Stomach (tissue), 19 donors: ENCODE measurements at places on chromosomes 7 and 10. TPM values are rescaled to one million over a fixed set of nuclear protein-coding genes. Genes with fewer than 3 reads are reported as not detected.
A peak's percentile ranks its signal among the peaks of the same experiment; 100 is the strongest.

DNA sequence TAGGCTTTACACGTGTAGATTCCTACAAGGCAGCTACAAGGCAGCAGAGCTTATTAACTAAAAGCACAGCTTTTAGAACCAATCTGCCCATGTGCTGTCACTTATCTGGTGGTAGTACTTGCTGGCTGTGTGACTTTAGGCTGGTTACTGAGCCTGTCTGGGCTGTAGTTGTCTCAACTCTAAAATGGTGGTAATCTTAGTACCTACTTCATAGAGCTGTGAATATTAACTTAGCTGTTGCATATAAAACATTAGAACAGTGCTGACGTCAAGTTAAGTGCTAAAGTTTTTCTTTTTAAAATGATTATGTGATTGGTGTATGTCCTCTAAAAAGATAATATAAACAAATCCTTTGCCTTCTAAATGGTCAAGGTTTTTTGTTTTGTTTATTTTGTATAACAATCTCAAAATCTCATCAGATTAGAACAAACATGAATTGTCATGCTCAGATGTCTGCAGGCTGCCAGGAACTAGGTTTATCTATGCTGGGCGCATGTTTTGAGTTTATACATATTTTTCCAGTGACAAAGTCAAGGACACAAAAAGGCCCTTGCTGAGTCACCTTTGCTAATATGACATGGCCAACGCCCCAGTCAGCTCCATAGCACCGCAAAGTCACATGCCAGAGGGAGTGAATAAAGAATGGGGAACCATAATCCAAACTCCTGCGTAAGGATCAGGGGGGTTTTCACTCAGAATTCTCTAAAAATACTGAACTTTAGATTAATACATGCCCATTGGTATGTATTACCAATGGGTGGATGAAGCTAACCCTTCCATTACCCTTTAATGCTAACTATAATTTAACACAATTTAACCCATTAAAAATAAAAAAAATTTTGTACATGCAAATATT, 39.8 kb upstream of the ARL4A start:
- DNase-seq, result peak; percentile 60

DNA sequence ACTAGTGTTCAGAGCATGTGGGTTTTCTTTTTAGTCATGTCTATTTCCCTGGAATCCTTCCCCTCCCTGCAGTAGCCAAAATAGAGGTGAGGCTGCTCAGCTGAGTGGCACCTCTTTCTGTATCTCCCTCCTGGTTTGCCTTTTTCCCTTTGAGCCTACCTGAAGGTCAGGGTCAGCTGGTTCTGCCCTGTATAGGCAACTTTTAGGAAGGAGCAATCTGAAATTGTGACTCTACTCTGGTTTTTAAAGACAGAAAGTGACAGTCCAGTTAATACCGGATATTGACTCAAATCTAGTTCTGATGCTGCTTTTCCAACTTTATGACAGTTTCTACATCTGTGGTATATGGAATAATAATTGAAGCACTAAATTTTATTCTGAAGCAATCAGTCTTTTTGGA, 26.0 kb downstream of the CCM2 start:
- no peak for DNase-seq

GRCh38 chr10:21675157-21675796, 141.2 kb downstream of the MLLT10 start:
- peak; percentile 48 for DNase-seq

DNA sequence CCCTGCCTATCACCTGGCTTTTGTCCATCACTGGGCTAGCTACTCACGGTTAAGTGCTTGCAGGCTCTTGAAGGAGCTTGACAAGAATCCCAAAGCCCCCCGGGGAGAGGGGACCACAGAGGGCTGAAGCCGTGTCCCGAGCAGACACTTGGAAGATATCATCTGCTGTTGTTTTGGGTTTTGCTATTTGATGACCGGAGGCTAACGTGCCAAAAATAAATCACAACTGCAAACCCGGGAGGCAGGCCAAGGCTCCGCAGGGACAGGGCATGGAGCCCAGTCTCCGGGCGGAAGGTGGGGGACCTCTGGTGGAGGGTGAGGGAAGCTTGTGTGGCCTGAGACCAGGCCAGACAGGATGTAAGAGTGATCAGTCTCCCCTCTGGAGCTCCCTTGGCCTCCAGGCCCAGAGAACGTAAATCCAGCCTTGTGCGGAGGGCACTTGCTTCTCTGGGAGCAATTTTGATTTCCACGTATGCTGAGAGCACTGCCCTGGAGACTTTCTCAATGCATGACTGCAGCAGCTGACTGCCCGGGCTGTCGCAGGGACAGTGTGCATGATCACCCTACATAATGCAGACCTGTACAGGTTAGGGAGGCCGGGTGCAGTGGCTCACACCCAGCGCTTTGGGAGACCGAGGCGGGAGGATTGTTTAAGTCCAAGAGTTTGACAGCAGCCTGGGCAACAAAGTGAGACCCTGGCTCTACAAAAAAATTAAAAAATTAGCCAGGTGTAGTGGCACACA, at the start of gene PHKG1:
Gene PHKG1, minus strand, starts transcription at position 164 of the 743 bp plus-strand sequence. CDS start 4,011 bp downstream, outside the sequence.
- DNase-seq, result peak; percentile 78

DNA sequence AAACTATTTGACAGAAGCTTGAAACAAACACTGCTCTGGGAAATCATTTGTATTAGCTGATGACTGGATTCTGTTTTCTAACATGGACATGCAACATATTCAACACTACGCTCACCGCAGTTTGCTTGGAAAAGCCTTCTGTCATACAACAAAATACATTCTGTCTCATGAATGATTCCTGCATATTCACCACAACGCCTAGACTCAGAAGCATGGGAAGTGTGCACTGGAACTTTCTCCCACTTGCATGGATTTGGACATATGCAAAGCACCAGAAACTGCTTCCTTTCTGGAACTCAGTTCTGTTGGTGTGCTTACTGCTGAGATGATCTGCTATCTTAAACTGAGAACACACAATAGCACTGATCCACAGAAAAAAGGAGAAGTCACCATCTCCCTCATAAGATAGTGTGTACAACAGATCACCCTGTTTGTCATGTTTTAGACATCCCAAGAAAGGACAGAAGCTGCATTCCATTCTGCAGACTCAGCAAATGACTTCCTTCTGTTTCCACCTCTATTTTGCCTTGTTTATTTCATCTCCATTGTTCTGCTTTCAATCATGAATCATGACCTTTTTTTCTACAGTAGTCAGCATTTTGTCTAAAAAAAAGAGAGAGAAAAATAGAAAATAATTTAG, 115.8 kb downstream of the HTR7 start:
- DNase-seq, result peak; percentile 20

DNA sequence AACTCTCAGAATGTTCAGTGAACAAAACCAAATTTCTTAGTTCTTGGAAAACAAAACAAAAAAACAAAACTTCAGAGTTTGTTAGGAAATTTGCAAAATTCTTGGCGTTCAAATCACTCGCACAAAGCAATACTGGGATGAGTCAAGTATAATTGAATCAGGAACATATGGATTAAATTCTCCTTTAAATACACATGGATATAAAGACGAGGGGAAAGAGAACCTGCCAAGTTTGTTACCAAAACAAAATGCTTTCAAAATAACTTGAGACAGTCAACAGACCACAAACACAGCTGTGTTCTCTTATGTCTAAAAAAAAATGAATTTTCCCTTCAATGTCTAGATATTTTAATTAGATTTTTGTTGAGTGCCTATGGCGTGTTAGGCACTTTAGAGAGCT, 93.5 kb upstream of the MPP7 start:
- no peak for DNase-seq

DNA sequence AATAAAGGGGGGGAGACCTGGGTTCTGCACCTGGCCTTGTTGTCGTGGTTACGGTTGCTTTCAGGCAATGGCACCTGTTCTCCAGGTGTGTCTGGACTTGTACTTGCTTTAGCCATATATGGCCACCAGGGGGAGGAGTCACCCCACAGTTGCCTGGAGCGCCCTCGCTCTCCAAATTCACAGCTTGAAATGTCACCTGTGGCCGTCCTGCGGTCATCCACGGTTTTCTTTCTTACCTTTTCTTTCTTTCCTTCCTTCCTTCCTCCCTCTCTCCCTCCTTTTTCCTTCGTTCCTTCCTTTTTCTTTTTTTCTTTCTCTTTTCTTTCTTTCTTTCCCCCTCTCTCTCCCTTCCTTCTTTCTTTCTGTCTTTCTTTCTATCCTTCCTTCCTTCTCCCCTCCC, 157.2 kb upstream of the ZNF92 start:
- peak; percentile 79 for DNase-seq

- DNase-seq, result no peak
These were observed 72.1 kb downstream of the INHBA start for GRCh38 chr7:41630741-41631140.

- DNase-seq, result peak; percentile 14
These were observed 8.6 kb downstream of the EVX1 start for GRCh38 chr7:27251136-27251651.

GRCh38 chr7:88599528-88599927, 160.0 kb upstream of the ZNF804B start:
- DNase-seq, result no peak

- no peak for DNase-seq
These were observed 441 bp downstream of the FBH1 start for GRCh38 chr10:5890452-5890915.

GRCh38 chr7:55073976-55074528, 55.2 kb downstream of the EGFR start:
- DNase-seq, result peak; percentile 77

- DNase-seq, result no peak
These were observed 245.5 kb downstream of the REEP3 start for GRCh38 chr10:63766745-63767137.

- no peak for DNase-seq
These were observed 64.6 kb downstream of the OGDH start for GRCh38 chr7:44671069-44671468.

GRCh38 chr10:123958241-123958640, 66.6 kb upstream of the CPXM2 start:
- no peak for DNase-seq

- no peak for DNase-seq
These were observed 25.4 kb downstream of the CPVL start for GRCh38 chr7:29120955-29121354.

- no peak for DNase-seq
These were observed 165.7 kb downstream of the C7orf25 start for GRCh38 chr7:42746214-42746613.

DNA sequence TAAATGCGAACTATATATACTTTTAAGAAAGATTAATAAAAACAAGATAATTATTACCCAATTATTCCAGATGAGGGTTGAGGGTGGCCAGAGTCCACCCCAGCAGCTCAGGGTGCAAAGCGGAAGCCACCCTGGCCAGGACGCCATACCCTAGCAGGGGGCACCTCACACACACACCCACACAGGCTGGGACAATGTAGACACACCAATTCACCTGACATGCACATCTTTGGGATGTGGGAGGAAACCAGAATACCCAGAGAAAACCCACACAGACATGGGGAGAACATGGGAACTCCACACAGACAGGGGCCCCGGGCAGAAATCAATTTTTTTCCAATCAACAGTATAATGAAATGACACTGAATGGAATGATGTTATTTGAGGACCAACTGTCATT, 86.0 kb downstream of the RTKN2 start:
- DNase-seq, result no peak

- DNase-seq, result no peak
These were observed 80.7 kb upstream of the CHST15 start for GRCh38 chr10:124174071-124174566.

OR2A42 gene
- total RNA-seq, result not detected

MNX1 gene
- total RNA-seq, result 80.2 TPM

LIPN gene
- not detected for total RNA-seq

UTF1 gene
- total RNA-seq, result not detected

PHYHIPL gene
- total RNA-seq, result not detected

FAM25A gene
- total RNA-seq, result not detected

MKRN1 gene
- 73.9 TPM for total RNA-seq
